Stimulated activated CD4-positive, alpha-beta T cell treated with anti-CD3 and anti-CD28 coated beads, Interleukin-15, amount 100 ng/mL, for 24 hours (primary cell): ENCODE measurements at places on chromosomes 1 and 21.

GRCh38 chr1:81452693-81453366 is 347.9 kb upstream of the ADGRL2 start:
- no peak for DNase-seq

DNA sequence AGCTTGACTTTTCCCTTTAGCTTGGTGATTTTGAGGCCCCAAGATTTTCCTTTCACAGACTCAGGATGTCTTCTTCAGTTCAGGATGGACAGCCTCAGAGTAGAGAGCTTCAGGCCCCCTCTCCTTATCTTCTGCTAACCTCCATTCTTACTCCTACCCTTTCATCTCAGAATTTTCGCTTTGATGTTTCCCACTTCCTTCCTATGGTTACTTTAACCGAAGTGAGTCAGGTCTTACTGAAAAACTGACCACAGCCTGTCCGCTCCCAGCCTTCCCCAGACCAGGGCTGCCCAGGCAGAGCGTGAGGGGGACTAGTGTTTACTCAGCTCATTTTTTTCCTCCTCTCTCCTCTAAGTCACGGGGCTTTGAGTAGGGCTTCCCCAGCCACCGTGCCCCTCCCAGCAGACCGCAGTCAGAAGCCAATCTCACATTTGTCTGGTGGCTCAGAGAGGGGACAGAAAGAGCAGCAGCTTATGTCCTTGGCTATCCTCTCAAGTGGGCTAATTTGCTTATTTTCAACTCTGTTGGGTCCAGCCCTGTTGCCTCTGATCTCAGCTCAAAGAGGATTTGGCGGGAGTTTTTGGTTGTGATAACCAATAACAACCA is 4.2 kb upstream of the IL19 start:
- peak; percentile 75 for DNase-seq

- DNase-seq = no peak
Measured at GRCh38 chr1:77966291-77966690, 12.6 kb downstream of the FUBP1 start.

GRCh38 chr1:84775535-84775920 is 85.3 kb upstream of the SSX2IP start:
- DNase-seq = no peak

DNA sequence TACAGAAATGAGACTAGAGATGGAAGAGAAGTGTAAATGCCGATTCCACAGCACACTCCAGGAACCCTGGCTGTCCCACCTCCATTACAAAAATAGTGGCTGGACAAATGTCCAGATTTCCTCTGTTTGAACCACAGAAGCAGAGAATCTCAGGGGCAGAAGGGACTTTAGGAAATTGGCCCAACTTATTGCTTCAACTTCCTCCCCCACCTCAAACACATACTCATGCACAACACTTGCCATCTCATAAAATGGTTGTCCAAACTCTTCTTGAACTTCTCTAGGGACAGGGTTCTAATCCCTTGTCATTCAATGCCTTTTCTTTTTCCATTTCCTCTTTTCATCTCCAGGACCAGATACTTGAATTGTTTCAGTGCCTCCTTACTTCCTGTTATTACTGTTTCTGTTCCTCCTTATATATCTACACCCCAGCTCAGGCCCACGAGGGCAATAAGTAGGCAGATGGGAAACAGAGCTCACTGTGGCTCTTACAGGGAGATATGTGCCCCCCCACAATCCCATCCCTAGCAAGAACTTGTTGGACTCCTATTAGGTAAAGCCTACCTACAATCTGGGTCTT is 8.5 kb upstream of the B4GALT3 start:
- DNase-seq = no peak

DNA sequence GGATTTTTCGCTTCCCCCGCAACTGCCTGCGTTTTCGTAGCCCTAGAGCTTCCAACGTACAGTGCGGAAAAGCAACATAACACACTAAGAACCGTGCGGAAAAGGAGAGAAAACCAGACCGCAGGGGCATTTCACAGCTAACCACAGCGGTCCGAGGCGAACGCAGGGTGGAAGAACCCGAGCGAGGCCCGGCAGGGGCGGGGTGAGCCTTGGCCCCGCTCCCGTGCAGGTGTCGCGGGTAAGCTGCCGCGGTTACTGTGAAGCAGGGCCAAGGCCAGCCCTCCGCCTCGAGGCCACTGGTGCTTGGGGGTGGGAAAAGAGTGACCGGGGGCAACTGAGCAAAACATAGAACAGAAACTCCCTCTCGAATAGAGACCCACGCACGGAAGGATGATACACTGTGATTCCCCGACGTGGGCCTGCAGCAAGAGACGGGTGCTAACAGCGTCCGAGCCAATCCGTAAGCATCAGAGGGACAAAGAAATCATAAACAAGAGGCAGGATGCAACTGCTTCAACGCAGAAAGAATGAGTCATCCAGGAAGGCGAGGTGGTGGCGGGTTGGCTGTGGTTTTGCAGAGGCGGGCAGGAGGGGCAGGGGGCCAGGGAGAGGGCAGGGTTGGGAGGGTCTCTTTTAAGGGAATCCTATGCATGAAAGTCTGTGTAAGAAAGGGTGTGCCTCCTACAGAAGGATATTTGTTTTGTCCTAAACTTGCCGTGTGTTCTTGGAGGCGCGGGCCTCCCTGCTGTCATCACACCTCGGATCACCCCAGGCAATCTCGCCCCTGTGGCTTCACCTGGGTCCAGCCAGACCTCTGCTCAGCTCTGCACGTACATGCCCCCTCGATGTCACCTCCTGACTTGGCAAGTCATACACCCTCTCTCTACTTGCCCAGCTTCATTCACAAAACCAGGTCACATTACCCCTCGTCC is 7.3 kb downstream of the GNG4 start:
- peak; percentile 72 for DNase-seq

- DNase-seq = no peak
Measured at GRCh38 chr1:89351597-89352311, 12.1 kb upstream of the GBP6 start.

DNA sequence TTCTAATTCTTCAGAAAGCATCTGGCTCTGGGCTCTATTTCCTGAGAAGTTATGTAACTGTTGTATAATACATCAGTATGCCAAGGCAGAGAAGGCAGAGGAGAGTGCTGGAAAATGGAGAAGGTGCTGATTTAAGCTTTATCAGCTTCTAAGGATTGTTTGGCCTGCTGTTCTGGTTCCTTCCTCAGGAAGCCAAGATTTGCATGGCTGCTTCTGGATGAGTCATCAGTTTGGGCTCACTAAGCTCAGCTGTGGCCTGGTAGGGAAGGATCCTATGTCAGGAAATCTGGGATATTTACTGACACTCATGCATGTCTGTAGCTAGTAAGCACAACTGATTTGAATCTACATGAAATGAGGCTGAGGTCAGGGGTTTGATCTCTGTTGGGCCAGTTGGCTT is 73.2 kb upstream of the ADGRL4 start:
- no peak for DNase-seq

DNA sequence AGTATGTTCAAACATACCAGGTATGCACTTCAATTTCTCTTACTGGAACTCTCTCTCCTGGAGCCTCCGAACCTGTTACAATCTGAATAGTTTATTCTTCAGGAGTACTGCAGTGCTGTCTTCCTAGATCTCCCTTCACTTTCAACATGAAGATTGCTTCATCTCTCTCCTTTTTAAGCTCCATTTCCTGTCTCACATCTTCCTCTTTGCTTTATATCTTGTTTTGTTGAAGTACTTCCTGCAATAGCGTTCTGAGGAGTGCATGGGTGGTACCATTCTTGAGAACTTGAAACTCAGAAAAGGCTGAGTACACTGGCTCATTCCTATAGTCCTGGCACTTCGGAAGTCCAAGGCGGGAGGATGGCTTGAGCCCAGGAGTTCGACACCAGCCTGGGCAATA is 15.7 kb upstream of the C1orf146 start:
- DNase-seq = no peak

DNA sequence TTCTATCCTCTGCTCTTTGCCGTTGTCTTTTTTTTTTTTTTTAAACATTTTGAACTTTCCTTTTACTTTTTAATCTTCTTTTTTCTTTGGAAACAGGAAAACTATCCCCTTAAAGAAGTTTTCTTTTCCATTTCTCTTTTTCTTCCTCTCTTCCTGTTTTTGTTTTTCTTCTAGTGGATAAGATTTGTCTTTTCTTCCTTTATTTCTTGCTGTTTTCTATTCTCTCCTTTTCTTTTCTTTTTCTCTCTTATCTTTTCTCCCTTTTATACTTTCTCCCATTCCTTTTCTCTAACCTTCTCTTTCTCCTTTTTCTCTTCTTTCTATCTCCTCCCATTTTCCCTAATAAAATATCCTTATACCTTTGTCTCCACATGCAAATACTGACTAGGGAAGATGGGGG is 46.2 kb downstream of the PEX14 start:
- DNase-seq = no peak

DNA sequence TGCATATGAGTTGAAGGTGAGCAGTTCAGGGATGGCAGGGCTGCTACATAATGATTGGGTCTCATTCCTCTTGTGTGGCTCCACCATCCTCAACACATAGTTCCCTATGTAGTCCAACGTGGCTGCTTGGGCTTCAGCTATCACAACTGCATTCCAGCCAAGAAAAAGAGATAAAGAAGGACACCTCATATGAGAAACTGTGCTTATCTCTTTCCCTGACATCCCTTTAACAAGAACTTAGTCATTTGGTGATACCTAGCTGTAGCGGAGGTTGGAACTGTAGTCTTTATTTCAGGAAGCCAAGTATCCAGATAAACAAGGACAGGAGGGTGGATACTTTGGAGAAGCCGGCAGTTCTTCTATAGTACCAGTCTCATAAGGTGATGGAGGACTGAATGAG is 42.7 kb upstream of the DNASE2B start:
- no peak for DNase-seq

DNA sequence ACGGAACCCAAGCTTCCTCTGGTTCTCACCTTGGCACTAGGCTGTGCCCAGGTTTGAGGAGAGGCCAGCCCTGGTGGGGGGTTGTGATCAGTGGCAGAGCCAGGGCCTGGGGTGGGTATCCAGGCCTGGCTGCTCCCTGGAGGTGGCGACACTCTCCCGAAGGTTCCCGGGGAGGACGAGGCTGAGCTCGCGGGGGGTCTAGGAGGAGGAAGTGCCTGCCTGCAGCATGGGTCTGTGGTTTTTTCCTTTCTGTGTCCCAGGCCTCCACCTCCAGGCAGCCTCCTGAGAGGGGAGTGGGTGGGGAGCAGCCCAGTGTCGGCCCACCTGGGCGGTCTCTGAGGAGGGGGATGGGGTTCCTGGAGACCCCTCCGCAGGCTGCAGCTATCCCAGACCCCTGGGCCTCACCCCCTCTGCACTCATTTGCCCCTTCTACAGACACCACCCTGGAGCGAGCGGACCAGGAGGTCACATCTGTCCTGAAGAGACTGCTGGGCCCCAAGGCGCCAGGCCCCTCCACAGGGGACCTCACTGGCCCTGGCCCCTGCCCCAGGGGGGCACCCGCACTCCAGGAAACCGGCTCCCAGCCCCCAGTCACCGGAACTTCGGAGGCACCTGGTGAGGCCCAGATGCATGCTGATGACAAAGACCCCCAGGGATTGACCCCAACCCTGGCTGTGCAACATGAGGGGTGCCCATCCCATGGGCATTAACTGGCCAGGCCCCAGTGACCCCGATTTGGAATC is 44.3 kb downstream of the TRIM11 start:
- no peak for DNase-seq

- no peak for DNase-seq
Measured at GRCh38 chr1:165898837-165899236, 71.4 kb downstream of the UCK2 start.

- DNase-seq = no peak
Measured at GRCh38 chr1:219465212-219466093, 147.5 kb downstream of the ZC3H11B start.

- no peak for DNase-seq
Measured at GRCh38 chr1:81834921-81835698, 34.4 kb downstream of the ADGRL2 start.

- no peak for DNase-seq
Measured at GRCh38 chr1:193216920-193217319, 30.5 kb upstream of the B3GALT2 start.
